COR-L47 (cell line): ENCODE measurements at places on chromosomes 6 and 20.

DNA sequence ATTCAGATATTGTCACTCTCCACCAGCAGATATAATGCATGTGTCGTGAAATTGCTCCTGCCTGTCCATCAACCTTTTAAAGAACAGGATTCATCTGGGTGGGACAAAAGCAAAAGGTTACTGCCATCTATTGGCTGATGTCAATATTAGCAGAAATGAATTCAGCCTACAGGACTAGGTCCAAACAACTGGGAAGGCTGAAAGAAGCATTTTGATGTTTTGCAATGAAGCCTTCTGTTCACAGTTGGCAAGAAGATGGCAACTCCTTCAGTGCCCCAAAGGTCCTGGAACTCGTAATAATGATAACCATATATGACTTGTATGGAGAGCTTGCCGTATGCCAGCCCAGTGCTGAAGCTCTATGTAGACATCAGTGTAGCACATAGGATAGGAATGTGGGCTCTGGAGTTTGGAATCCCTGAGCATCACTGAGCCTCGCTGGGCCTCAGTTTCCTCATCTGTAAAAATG lies 7.5 kb downstream of the BCAS1 start:
- DNase-seq, result no peak

- DNase-seq, result no peak
These were observed 29.1 kb downstream of the RREB1 start for GRCh38 chr6:7136859-7137334.

DNA sequence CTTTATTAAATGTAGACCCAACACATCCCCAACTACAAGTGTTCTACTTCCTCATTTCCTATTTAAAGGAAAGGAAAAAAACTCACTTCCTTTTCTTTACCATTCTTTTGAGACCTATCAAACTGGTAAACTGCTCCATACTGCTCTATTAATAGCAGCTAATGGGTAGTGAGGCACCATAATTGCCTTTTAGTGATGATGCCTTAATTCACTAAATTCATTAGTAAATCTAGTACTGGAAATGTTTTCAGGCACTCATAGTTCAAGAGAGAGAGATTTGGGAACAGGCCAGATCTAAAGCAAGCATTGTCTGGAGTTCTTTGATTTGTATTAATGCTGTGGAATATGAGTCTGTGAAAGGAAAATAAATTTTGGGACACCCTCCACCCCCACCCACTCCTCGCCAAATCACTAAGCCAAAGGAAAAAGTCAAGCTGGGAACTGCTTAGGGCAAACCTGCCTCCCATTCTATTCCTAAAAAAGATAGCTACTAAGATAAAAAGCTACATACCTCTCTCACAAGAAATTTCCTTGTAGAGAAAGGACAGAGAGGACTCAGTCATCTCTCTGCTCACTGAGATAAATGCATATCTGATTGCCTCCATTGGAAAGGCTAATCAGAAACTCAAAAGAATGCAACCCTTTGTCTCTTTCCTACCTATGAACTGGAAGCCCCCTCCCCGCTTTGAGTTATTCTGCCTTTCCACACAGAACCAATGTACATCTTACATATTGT lies 13.6 kb upstream of the IBTK start:
- no peak for DNase-seq

DNA sequence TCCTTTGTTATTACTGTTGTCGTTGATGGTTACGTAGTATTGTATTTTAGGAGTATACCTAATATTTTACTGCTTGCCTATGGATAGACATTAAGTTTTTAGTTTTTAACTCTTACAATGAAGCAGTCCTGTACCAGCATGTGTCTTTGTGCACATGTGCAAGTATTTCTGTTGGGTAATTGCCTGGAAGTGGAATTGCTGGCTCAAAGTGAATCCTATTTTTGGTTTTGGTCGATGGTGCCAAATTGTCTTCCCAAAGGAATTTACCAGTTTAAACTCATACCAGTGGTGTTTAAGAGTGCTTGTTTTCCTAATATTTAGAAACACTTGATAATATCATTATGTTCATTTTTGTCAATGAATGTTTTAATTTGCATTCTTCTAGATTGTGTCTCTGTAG lies 75.5 kb downstream of the ANKS1A start:
- DNase-seq, result no peak
